Fibroblast of lung (primary cell): ENCODE measurements at places on chromosomes 6 and 20.

DNA sequence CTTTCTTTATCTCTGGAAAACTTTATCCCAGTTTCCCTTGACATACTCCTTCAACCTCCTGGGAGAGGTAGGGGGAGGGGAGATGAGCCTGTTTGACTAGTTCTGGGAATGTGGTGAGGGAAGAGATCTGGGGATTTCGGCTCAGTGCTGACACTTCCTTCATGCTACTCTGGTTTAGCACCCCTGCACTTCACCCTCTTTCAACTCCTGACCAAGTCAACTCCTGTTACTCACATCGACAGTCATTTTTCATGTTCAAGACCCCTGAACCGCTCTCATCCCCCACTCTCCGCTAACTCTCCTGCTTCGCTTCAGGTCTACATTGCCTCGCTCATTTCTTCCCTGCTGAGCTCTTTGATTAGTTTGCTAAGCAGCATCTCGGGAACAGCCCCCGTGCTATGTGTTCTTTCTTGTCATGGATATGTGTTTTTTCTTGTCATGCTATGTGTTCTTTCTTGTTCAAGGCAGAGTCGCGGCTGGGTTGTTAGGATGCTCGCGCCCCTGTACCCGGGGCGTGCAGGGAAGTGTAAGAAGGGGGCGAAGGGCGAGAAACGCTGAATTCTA is 16.6 kb upstream of the TRIM27 start:
- DNase-seq = no peak

DNA sequence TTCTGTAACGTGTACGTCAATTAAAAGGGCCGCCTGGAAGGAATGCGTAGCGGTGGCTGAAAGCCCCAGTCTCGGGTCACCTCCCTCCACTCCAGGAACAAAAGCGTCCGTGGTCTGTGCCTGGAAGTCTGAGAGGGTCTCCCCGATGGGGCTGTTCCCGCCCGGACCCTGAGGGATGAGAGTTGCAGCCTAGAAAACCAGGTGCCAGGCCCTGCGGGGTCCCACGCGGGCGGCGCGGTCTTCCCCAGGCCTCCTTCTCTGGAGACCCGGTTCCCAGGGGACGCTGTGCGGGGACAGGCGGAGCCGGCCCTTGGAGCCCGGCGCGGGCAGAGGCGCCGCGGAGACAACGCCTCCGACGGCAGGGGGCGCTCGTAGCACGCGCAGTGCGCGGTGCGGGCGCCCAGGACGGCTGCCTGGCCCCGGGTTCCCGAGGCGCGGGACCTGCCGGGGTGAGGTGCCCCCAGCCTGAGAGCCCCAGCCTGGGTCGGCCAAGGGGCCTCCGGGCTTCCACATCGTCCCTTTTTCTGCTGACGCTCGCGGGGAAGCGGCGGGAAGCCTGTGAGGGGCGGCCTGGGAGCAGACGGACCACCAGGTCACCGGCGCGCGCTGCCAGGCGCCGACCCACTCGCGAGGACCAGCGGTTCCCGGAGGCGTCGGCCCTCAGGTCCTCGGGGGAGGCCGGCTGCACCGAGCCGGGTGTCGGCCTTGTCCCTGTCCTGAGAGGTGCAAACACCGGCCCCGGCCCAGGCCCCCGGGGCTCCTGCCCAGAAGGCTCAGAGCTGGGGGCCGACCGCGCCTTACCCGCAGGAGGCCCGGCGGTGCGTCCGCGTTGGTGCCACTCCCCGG is 5.3 kb upstream of the FOXC1 start:
- DNase-seq = no peak

DNA sequence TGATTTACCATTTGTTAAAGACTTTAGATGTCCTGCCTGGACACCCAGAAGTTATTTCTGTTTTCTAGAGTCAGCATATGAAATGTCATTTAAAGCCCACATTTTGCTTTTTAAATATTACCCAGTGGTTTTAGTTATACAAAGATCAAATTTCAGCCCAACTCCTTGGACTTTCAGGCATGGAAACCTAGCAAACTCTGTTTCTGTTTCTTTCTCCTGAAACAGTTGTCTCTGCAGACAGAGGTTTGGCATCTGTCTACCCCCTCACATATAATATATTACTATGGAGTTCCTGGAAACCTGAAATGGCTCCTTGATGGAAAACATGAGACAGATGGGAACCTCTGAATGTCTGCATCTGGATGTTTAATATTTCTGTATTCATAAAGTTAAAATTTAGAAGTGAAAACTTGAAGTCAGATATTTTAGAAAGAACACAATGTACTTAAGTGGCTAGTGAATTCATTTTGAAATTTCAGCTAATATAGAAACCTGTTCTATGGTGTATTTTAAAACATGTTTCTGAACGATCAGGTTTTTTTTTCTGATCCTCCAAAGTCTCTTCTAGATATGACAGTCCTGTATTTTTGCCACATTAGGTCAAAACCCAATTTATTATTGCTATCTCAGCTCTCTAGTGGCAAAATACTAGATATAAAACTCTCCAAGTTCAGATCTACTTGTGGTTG is 743.3 kb downstream of the CD109 start:
- no peak for DNase-seq

- DNase-seq = no peak
Observed at GRCh38 chr6:147618927-147619326, 110.4 kb downstream of the SAMD5 start.

- DNase-seq = no peak
Observed at GRCh38 chr6:44538131-44538806, 150.8 kb downstream of the CDC5L start.

- no peak for DNase-seq
Observed at GRCh38 chr6:26033941-26034354, 53.3 kb upstream of the HFE start.
